Pulmonary artery endothelial cell (primary cell): ENCODE measurements at places on chromosomes 6 and 20. TPM values are rescaled to one million over a fixed set of nuclear protein-coding genes. Genes with fewer than 3 reads are reported as not detected.

The FGD2 gene
- not detected in 2 replicates for total RNA-seq

The GGT7 gene
- total RNA-seq, result 1.8 and 2.3 TPM in 2 replicates

The TCP11 gene
- 0.13 and 0.18 TPM in 2 replicates for total RNA-seq

The OR2B6 gene
- total RNA-seq, result not detected in 2 replicates

The TEAD3 gene
- total RNA-seq, result 0.21 and 0.33 TPM in 2 replicates

The STMND1 gene
- total RNA-seq, result not detected in 2 replicates

The GPX5 gene
- total RNA-seq, result not detected in 2 replicates

The CLPSL2 gene
- not detected in 2 replicates for total RNA-seq

The SALL4 gene
- under 0.01 and 0.07 TPM in 2 replicates for total RNA-seq

The ULBP3 gene
- 10.5 and 12.4 TPM in 2 replicates for total RNA-seq

The ATF6B gene
- 13.7 and 13.9 TPM in 2 replicates for total RNA-seq

The MDFI gene
- 18.7 and 26.8 TPM in 2 replicates for total RNA-seq

The RGS17 gene
- 1.5 and 6.1 TPM in 2 replicates for total RNA-seq

The PLG gene
- not detected in 2 replicates for total RNA-seq

The KCNK16 gene
- not detected in 2 replicates for total RNA-seq

The GPR6 gene
- not detected in 2 replicates for total RNA-seq

The PNPLA1 gene
- total RNA-seq, result not detected in 2 replicates

The PTPRT gene
- total RNA-seq, result not detected in 2 replicates

The HDGFL1 gene
- total RNA-seq, result not detected in 2 replicates

The IL17F gene
- not detected in 2 replicates for total RNA-seq

The SLC17A2 gene
- not detected in 2 replicates for total RNA-seq

The BMP6 gene
- total RNA-seq, result 281 and 299 TPM in 2 replicates

The RIMS1 gene
- 0.20 and 0.67 TPM in 2 replicates for total RNA-seq

The FAM217B gene
- 3.2 TPM in 2 replicates for total RNA-seq

The NCOA3 gene
- total RNA-seq, result 29.3 and 35.8 TPM in 2 replicates

The PRDM13 gene
- not detected in 2 replicates for total RNA-seq

The ASIP gene
- total RNA-seq, result not detected in 2 replicates

The DUSP22 gene
- 19.6 and 25.3 TPM in 2 replicates for total RNA-seq
